ENCODE measurements at places on chromosomes 11 and 22.

DNA sequence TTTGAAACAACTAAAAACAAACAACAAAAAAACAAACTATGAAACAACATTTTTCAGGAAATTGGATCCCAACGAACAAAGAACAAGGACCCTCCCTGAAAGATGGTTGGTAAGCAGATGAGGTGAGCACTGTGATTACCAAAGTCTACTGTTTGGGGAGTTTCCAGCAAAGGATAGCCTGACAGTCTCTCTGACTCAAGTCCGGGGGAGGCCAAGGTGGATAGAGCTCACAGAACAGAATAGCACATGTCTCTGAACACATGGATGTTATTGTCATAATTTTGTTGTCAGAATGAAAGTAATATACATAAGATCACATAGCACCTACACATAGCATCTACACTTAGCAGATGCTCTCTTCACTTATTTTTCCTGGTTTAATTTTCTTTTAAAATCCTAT is 501.3 kb upstream of the TENM4 start:
- DNase-seq = no peak

DNA sequence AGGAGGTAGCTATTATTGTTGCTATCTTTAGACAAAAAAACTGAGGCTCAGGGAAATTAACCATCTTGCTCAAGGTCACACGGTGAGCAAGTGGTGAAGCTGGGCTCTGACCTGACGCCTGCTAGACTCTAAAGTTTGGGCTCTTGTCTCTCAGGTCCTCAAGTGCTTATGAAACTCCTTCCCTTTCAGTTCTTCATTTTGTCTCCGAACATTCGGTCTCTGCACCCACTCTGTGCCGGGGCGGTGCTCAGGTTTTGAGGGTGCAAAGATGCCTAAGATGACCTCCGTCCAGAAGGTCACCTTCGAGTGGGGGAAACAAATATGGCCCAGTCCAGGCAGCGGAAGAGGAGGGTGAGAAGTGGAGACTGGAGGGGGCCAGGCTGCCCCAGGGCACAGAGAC is 16.0 kb downstream of the OVOL1 start:
- no peak for DNase-seq

DNA sequence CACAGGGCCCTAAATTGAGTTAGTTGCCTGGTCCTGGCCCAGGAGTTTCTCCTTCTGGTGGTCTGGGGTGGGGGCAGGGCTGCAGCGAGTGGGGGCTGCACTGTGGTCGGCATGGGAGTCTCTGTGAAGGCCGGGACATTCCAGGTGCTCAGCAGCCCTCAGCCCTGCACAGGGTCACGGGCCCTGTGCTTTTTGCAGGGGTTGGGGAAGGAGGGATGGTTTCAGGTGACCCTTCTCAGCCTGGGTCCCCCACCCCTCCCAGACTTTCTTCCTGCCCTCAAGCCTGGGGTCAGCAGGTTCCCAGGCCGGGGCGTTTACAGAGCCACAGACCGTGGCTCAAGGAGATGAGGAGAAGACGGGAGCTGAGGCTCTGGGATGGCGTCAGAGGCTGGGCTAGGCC is 7.8 kb downstream of the EMID1 start:
- DNase-seq = no peak

GRCh38 chr11:19845626-19846025 is 133.0 kb downstream of the NAV2 start:
- DNase-seq = no peak

DNA sequence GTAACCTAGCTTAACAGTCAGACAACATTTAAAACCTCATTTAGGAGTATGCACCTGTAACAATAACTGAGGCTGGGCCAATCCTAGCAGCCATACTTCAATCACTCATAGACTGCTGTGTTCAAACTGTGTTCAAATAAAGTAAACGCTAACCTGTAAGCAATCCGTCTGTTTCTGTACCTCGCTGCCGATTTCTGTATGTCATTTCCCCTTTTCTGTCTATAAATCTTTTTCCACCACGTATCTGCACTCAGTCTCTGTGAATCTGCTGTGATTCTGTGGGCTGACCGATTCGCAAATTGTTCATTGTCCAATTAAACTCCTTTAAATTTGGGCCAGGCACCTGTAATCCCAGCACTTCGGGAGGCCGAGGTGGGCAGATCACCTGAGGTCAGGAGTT is 12.3 kb downstream of the APOBEC3H start:
- no peak for DNase-seq

DNA sequence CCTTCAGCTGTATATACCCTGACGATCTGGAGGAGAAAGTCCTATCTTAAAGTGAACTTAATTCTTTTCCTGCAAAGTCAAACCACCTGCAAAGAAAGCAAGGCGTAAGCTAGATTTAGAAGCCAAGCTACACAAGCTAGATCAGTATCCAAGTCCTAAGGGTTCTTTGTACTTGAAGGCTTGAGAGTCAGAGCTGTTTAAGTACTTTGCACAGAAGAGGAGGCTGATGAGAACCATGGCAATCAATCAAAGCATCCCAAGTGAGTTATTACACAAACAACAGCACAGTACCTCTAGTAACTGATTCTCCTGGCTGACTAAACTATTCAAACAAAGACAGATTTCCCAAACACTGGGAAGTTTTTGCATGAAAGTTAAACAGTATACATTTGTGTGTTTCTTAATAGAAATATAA is 1.9 kb downstream of the CDON start:
- DNase-seq = no peak

GRCh38 chr11:72777755-72778278 is 16.0 kb downstream of the STARD10 start:
- DNase-seq = no peak

GRCh38 chr22:24444729-24445466 is 17.5 kb downstream of the ADORA2A start:
- no peak for DNase-seq

- no peak for DNase-seq
Measured at GRCh38 chr11:5712507-5712906, 22.9 kb downstream of the TRIM22 start.

DNA sequence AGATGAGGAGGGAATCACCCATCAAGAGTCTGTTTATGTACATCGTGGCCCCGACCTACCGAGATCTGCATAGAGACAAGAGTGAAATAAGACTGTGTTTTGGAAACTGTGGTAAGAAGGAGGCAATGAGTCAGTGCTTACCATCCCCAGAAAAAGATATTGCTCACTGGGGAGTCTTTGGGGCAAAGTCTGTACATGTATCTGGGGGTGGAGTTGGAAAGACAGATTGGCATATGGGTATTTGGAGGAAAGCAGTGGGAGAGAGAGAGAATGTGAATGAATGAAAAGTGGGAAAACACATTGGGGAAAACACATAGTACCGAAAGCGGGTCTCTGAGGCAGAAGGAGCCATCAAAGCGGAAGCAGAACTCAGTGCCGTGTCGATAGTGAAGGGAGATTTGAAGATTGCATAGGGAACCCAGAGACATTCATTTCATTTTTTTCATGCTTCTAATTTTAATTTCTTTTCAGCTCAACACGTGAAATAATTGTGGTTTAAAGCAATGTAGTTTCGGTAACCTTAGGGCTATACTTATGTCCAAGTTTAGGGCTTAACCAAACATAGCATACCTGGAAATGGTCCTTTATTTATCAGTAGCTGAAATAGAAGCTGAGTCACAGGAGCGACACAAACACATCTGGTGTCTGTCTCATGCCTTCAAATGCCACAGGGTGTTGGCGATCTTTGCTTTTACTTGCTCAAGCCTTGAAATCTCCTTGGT is 98.6 kb upstream of the CD44 start:
- DNase-seq = no peak

DNA sequence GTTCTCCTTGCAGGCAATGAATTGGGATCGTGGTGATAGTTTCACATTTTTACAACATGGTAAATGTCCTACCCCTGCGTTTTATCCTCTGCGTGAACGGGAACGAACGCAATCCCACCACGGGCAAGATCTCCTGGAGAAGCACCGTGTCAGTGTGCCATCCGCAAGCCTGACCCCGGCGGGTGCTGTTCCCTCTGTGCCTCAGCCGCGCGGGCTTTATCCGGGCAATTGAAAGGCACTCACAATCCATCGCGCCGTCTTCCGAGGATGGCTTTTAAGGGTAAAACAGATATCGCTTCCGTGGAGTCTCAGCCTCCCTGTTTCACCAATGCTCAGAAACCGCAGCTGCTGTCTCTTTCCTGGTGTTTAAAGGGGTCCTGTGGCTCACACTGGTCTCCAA is 1387.5 kb downstream of the BRD1 start:
- DNase-seq = no peak

DNA sequence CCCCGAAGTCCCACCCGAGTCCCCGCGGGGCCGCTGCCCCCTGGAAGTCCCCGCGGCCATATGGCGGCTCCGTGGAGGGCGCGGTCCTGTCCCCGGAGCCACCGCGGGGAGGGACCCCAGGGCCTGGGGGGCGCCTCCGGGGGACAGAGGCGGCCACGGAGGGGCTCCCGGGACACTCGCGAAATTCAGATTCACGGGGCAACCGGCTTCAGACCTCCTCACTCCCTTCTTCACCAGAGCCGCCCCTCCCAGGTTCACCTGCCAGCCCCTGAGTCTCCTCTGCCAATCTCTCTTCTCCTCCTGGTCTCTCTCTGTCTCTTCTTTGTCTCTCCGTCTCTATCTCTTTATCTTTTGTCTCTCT is 28.2 kb upstream of the TOLLIP start:
- no peak for DNase-seq

GRCh38 chr11:114215428-114215827 is 80.8 kb upstream of the NNMT start:
- no peak for DNase-seq

DNA sequence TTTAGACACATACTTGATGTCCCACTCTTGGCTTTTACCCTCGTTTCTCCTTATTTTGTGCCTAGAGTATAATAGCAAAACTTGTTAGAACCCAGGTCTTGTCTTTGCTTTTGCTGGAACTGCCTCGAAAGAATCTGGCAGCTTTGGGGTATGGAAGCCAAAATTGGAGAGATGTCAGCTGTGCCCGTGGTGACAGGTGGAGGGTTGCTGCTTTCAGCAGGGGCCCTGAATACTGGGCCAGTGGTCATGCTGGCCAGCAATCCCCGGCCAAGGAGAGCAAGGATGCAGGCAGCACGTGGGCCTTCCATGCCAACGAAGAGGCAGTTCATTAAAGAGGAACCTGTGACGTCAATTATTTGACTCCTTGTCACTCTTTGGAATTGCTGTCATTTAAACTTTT is 181.1 kb downstream of the HIPK3 start:
- DNase-seq = no peak
